Activated CD8-positive, alpha-beta T cell treated with anti-CD3 and anti-CD28 coated beads for 36 hours (primary cell): ENCODE measurements at places on chromosomes 6 and 20. TPM values are rescaled to one million over a fixed set of nuclear protein-coding genes. Genes with fewer than 3 reads are reported as not detected.

DNA sequence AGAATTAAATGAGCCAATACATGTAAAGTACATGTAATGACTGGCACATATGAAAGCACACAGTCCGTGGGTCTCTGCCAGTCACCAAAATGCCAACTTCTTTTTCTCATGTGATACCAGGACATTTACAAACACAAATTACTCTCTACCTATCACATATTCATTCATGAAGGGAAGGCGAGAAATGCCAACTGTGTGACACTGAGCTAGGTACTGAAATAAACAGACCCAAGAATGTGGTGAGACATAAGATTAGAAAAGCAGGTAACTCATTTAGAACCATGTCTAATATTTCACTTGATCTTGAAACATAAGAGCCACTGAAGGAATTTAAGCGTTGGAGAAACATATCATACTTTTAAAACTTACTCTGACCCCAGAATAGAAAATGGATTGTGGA is 41.4 kb downstream of the HBS1L start:
- DNase-seq = peak; percentile 26

- no peak for DNase-seq
Observed at GRCh38 chr6:125789167-125789566, 1.6 kb upstream of the NCOA7 start.

- DNase-seq = no peak
Observed at GRCh38 chr6:99873084-99873483, 120.9 kb downstream of the MCHR2 start.

DNA sequence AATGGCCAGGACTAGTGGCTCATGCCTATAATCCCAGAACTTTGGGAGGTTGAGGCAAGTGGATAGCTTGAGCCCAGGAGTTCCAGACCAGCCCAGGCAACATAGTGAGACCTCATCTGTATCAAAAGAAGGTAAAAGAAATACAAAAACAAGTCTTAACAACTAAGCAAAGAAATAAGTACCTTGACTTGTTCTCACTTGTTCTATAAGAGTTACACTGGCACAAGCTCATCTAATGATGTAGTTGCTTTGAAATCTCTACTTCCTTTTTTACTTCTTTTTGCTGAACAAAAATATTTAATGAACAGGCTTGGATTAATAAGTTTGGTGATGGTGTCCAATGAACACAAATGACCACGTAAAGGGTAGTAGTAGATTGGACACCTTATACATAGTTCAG is 72.2 kb downstream of the SGK1 start:
- DNase-seq = no peak

- no peak for DNase-seq
Observed at GRCh38 chr6:1817033-1817761, 207.5 kb downstream of the FOXC1 start.

GRCh38 chr6:49506569-49507111 is 6.9 kb downstream of the GLYATL3 start:
- no peak for DNase-seq

DNA sequence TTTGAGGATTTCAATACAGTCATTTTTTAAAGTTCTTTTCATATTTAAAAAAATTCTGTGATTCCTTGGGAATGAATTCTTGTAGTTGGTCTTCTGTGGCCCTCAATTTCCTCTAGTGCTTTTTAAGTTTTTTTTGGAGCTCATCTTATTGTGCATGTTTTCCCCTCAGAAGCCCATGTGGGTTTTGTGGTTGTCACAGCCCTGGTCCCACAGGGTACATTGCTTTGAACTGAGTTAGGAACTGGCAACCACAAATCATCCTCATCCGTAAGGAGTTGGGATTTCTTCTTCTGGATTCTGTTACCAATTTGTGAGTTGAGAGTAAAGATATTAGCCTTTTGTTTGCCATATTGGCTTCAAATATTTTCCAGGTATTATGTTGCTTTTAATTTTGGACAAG is 89.9 kb downstream of the AKAP7 start:
- DNase-seq = no peak

CAGE1 gene
- 0.18 TPM for total RNA-seq
